AG04449 (cell line): ENCODE measurements at places on chromosomes 11 and 22.

DNA sequence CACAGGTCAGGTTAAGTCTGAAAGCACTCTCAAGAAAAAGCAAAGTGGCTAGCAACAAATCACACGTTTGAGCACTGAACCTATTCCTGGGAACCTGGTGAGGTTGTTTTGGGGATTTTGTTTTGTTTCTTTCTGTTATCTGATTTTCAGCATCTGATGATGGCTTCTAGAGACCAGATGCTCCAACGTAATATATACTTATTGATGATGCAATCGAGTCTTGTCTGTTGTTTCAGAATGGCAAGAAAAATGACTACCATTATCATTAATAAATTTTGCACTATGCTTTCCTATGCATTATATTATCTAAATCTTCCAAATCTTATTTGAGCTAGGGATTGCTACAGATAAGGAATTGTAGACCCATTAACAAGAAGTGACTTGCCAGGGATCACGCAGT is 312.3 kb upstream of the FAT3 start:
- DNase-seq = no peak

DNA sequence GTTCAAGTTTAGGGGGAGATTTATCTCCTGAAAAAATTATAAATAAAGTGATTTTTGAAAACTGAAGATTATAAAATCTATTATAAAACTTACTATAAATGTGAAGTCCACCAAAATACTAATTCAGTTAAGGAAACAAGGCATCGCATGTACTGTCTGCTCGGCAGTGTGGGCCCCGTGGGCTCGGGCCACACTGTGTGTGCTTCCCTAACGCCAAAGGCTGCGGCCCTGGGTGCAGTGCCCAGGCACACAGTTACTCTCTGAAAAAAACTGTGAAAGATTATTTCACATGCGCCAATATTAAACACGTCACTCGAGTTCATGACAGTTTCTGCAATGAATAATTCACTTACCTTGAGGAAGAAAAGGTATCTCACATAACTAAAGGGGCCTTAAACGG is 39.8 kb downstream of the BRD1 start:
- DNase-seq = no peak

- no peak for DNase-seq
These were observed 22.5 kb downstream of the RELT start for GRCh38 chr11:73398721-73399120.

DNA sequence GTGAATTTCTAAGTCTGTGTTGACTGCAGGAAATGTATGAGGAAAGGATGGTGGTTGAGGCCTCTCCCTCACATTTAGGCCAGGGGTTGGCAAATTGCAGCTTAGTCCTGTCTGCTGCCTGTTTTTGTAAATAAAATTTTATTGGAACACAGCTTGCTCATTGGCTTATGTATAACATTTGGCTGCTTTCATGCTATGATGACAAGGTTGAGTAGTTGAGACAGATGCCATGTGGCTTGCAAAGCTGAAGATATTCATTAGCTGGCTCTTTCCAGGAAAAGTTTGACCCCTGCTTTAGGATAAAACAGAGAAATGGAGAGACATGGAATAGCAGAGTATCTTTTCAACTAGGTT is 46.2 kb downstream of the BCR start:
- no peak for DNase-seq

DNA sequence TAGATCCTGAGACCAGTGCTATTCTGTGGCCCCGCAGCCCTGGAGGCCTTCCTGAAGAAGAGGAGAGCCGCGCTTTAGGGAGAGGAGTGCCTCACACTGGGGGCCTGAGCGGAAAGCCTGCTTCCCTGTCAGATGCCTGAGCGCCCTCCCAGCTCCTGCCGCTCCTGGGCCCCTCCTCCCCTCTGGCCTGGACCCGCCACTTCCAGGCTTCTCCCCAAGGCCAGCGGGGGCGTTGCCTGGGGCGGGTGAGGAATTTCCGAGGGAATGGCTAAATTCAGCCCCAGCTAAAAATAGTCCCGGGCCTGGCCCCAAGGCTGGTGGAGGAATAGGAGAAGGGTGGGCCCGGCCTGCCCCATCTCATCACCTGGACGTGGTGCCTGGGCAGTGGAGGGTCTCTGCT is 15.4 kb downstream of the ARHGEF17 start:
- no peak for DNase-seq
